ENCODE measurements at places on chromosomes 2 and 18.

- no peak for DNase-seq
Measured at GRCh38 chr2:164910101-164910899, 45.0 kb downstream of the SLC38A11 start.

DNA sequence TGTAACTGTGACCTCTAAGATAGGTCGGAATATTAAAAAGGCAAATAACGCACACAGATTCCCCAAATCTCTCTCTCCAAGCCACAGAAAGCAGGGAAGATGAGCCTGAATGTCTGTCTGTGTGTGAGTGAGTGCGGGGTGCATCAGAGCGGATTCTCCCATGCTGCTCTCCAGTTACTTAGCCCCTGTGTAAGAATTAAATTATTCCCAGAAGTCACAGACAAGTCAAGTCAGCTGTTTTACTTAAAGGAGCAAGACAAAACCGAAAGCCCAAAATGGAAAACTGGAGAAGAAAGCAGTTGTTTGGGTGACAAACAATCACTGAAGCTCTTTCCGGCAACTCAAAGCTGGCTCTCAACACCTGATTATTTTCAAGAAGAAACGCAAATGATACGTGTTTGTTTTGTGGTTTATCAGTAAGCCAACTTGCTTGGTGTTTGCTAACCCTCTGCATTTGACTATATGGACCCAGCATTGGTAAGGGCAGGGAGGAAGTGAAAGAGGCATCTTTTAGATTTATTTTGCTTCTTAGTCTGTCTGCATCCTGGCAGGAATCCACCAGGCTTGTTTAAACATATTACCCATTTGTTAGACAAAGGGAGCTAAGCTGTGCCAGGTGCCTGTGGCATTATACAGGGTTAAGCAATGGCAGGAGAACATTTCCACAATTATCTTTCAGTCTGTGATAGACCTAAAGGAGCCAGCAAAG lies 121.5 kb upstream of the CREB1 start:
- DNase-seq, result peak; percentile 11

DNA sequence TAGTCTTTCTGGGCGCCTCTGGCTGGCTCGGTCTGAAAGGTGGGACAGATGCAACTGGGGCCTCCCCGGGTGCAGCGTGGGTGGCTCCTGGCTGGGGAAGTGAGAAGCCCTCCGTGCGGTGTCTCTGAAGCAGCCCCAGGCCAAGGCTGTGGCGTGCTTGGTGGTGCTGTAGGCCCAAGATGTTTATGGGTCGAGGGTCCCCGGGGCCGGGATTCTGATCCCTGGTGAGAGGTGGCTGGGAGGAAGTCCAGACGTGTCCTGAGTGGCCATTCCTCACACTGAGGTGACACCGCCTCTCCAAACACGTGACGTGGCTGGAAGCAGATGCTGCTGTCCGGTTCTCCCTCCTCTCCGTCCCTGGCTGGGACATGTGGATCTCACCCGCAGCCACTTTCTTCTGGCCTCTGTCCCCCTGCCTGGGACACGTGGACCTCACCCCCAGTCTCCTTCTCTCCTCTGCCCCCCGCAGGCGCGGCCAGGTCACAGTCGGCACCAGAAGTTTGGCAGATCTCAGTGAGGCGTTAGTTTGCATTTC lies 12.6 kb downstream of the RTP5 start:
- no peak for DNase-seq

GRCh38 chr2:220212296-220213080 lies 585.1 kb downstream of the SLC4A3 start:
- DNase-seq, result no peak

GRCh38 chr2:240994171-240994896 lies 4.1 kb upstream of the SNED1 start:
- DNase-seq, result no peak

- DNase-seq, result no peak
Measured at GRCh38 chr18:46332286-46332801, 228.2 kb downstream of the HAUS1 start.

GRCh38 chr2:120736624-120737339 lies 1.1 kb downstream of the GLI2 start:
- peak; percentile 79 for DNase-seq

DNA sequence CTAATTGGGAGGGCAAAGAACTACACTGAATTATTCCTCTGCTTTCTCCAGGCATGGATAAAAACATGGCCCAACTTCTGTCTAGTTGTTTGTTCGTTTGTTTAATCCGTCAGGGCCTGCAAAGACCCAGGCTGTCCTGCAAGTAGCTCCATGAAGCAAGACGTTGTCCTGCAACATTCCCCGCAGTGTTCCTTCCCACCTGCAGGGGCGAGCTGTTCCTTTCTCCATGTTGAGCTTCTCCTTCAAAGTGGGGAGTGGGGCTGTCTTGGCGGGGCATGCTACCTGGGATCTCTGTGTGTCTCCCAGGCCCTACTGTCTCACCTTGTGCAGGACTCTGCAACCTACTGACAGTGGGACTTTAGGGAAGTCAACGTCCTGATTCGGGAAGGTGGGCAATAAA lies 264.0 kb upstream of the SMIM21 start:
- DNase-seq, result no peak

DNA sequence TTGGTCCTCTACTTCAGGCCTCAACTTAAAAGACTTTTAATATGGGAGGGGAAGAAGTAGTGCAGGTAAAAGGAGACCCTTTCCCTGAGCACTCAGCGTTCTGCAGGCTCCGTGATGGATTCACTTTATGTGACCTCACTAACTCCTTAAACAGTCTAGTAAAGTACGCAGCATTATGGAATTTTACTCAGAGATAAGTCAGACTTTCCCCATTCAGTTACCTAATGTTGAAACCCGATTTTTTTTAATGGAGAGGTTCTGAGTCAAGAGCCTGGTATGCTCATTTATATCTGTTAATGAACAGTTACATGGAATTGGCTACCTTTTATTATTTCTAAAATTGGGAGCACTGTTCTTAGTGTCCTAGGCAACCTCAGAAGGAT lies 34.1 kb downstream of the RASGRP3 start:
- no peak for DNase-seq

GRCh38 chr2:137870682-137871081 lies 93.6 kb upstream of the HNMT start:
- no peak for DNase-seq

DNA sequence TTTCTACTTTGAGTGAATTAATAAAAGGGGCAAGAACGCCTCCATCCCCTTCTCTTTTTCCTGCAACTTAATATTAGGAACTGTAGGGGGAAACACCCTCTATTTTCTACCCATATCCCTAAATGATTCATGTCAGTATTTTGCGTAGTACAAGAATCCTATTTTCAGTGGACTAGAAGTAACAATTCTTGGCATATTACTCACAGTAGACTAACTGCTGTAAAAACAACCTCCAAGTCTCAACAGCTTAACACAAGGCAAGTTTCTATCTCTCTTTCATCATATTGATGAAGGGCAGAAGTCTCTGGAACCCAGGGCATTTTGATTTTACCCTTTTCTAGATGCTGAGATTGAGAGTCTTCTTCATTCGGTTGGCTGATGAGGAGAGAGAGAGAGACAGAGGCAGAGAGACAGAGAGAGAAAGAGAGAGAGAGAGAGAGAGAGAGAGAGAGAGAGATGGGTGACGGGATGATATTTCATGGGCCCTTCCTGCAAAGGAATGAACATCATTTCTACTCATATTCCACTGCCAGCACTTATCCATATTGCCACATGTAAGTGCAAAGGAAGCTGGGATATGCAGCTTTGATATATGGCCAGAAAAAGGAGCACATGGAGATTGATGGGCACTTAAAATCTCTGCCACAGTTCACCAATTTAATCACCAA lies 481.6 kb downstream of the LPIN1 start:
- no peak for DNase-seq

DNA sequence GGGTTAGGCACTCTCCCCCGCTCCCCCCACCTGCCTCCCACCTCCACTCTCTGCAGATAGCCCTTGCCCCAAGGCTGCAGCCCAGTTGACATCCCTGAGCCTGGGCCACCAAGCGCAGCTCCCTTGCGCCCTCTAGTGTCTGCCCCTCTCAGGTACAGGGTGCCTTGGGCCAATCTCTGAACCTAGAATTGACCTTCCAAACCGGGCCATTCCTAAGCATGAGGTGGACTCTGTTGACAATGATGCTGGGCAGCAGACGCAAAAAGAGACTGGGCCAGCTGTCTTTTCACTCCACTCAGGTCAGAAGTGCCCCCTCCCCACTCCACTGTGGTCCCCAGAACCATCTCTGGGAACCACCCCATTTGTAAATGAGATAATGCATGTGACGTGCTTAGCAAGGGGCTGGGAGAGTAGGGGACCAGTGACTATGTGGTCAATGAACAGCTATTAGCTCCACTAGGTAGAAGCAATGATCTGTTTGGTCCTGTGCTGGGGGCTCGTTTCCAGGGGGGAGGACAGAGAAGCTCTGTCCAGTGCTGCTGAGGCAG lies 43.3 kb upstream of the PLB1 start:
- peak; percentile 58 for DNase-seq

- no peak for DNase-seq
Measured at GRCh38 chr2:207437136-207437523, 92.6 kb upstream of the CREB1 start.

- no peak for DNase-seq
Measured at GRCh38 chr18:37669991-37670534, 104.5 kb upstream of the CELF4 start.

GRCh38 chr2:129055824-129056223 lies 737.2 kb upstream of the HS6ST1 start:
- DNase-seq, result no peak

GRCh38 chr2:215379039-215379438 lies 56.8 kb downstream of the FN1 start:
- no peak for DNase-seq

- no peak for DNase-seq
Measured at GRCh38 chr2:200456567-200456966, 53.3 kb downstream of the KCTD18 start.

GRCh38 chr18:62663731-62664336 lies 51.5 kb upstream of the PHLPP1 start:
- DNase-seq, result no peak

GRCh38 chr2:55047677-55048299 lies 2.5 kb downstream of the RTN4 start:
- DNase-seq, result no peak

- DNase-seq, result no peak
Measured at GRCh38 chr2:72130659-72131360, 16.9 kb downstream of the CYP26B1 start.
